Thoracic aorta (tissue), 2 donors: ENCODE measurements at places on chromosomes 7 and 10. TPM values are rescaled to one million over a fixed set of nuclear protein-coding genes. Genes with fewer than 3 reads are reported as not detected.

DNA sequence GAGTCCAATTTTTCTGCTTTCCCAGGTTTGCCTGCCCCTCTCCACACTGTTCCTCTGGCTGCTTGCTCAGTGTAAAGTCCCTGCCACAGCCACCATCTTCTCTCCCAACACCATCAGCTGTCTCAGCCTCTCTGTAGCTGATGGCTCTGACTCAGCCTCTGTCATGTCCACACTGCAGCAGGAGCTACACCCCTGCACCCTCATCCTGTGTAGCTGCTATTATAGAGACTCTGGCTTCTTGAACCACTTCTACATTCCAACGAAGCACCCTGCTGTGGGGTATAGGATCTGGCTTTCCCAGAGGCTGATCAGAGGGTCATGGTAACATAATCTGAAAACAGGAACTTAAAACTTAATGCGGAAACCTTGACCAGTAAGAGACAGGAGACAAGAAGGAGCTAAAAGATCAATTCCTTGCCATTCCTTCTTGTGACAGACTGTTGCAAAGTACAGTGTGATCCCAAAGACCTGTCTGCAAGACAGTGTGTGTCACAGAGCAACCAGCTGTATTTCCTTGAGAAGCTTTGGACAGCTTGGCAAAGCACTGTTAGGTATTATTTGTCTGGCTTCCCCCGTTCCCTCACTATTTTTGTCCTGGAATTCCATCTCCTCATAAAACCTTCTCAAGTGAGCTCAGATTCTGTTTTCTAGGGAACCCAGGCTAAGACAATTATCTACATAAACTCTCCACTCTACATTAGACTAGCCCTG is 42.3 kb downstream of the NRCAM start:
- H3K27me3 ChIP-seq, result no peaks in the 10 kb centered on the region
- no peaks in the 10 kb centered on the region for H3K4me1 ChIP-seq
- no peak for DNase-seq
- H3K36me3 ChIP-seq, result no peaks in the 10 kb centered on the region
- H3K4me3 ChIP-seq, result no peak overlapping the region

- no peak for DNase-seq
- H3K36me3 ChIP-seq, result peaks cover 3% of the 10 kb centered on the region
- no peaks in the 10 kb centered on the region for H3K27me3 ChIP-seq
- no peak overlapping the region for H3K27ac ChIP-seq
- no peak overlapping the region for H3K4me3 ChIP-seq
- H3K4me1 ChIP-seq, result no peaks in the 10 kb centered on the region
Observed at GRCh38 chr7:77940647-77941046, 142.1 kb downstream of the PHTF2 start.

WEE2 gene
- not detected for total RNA-seq

GRCh38 chr7:126803060-126803665 is 449.6 kb downstream of the GRM8 start:
- no peak for DNase-seq
- H3K4me3 ChIP-seq, result no peak overlapping the region
- no peaks in the 10 kb centered on the region for H3K27me3 ChIP-seq
- H3K4me1 ChIP-seq, result no peaks in the 10 kb centered on the region

DNA sequence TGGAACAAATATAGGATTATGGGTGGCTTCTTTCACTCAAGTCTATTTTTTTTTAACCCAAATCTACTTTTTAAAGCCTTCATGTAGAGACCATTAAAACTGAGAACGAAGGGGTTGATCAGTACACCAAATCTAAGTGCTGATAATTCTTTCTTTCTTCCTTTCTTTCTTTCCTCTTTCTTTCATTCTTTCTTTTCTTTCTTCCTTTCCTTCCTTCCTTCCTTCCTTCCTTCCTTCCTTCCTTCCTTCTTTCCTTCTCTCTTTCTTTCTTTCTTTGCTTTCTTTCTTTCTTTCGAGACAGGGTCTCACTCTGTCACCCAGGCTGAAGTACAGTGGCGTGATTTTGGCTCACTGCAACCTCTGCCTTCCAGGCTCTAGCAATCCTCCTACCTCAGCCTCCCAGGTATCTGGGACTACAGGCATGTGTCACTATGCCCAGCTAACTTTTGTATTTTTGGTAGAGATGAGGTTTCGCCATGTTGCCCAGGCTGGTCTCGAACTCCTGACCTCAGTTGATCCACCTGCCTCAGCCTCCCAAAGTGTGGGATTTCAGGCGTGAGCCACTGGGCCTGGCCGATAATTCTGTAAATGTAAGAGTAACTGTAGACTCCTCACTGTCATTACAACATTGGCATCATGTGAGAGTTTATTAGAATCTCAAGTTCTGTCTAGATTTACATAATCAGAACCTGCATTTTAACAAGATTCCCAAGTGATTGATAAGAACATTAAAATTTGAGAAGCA is 236.4 kb downstream of the TFEC start:
- no peaks in the 10 kb centered on the region for H3K36me3 ChIP-seq
- DNase-seq, result no peak
- no peak overlapping the region for H3K4me3 ChIP-seq
- H3K27ac ChIP-seq, result no peak overlapping the region
